CD4-positive, alpha-beta T cell treated with Interleukin-15 for 4 hours (primary cell): ENCODE measurements at places on chromosomes 13 and 19.

- no peak for DNase-seq
Measured at GRCh38 chr19:3145909-3146676, 10.3 kb downstream of the GNA15 start.

- DNase-seq: no peak
Measured at GRCh38 chr13:35909837-35910540, 221.2 kb downstream of the DCLK1 start.

DNA sequence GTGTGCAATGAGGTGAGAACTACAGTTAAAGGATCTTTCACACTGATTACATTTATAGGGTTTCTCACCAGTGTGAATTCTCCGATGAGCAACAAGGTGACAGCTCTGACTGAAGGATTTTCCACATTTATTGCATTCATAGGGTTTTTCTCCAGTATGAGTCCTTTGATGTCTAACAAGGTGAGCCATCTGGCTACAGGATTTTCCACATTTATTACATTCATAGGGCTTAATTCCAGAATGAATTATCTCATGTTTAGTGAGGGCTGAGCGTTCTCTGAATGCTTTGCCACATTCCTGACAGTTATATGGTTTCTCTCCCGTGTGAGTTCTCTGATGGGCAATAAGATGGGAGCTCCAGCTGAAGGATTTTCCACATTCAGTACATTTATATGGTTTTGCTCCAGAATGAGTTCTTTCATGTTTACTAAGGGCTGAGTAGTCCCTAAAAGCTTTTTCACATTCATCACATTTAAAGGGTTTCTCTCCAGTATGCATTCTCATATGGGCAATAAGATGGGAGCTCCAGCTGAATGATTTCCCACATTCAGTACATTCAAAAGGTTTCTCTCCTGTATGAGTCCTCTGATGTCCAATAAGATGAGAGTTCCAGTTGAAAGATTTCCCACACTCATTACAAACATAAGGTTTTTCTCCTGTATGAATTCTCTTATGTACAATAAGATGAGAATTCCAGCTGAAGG lies 4.4 kb upstream of the C19orf18 start:
- no peak for DNase-seq

DNA sequence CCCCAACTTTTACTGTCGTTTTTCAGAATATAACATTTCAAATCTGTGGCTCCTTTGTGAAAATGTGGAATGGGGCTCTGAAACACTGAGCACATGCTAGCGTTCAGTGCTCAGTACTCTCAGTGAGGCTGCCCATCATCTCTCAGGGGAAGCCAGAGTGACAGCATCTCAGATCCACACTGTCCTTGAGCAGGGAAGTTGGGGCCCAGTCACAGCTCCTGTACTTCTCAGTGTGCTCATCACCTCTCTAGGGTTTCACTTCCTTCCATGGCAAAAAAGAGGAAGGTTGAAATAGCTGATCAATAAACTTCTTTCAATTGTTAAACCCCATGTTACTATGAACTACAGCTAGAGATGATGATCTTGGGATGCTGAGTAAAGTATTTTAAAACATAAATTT lies 565.9 kb upstream of the SPRY2 start:
- no peak for DNase-seq

DNA sequence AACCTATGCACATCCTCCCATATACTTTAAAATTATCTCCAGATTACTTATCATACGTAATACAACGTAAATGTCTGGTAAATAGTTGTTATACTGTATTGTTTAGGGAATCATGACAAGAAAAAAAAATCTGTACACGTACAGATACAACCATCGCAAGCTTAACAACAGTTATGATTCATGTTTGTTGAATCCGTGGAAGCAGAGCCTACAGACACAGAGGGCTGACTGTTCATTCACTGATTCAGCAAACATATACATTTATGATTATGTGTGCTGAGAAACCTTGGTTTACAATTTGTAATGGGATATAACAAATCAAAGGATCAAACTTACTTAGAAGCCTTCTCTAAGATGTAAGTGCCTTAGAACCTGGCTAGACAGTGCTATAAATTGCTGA lies 1.5 kb downstream of the ZNF260 start:
- DNase-seq: no peak

GRCh38 chr19:53161123-53161522 lies 2.3 kb upstream of the ZNF347 start:
- no peak for DNase-seq

- DNase-seq: no peak
Measured at GRCh38 chr19:17302391-17303166, 646 bp downstream of the ABHD8 start.
